NCI-H69 (cell line): ENCODE measurements at places on chromosomes 6 and 20.
A peak's percentile ranks its signal among the peaks of the same experiment; 100 is the strongest.

DNA sequence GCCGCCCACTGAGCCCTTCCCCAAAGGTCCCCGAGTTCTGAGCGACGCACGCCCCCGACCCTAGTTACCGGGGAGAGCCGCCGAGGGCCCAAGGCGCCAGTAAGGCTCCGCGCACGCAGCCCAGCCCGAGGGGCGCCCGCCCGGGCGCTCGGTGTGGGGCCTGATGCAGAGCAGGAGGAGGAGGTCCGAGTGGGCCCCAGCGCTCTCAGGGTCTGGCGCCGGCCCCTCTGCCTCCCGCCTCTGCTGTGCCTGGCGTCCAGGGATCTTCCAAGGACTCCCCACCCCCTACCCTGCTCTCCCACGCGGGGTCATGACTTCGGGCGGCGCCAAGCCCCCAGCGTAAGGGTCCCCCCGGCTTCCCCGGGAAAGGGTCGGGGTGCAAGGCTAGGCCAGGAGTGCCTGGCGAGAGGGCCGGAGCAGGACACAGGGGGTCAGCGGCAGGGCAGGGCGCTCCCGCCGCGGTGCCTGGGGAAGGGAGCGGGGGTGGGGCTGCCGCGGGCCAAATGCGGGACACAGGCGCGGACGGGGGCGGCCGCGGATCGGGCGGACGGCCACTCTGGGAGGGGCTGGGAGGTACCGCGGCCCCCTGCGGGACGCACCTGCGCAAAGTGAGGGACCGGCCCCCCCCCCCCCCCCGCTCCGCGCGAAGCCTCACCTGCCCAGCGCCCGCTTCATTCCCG lies 637 bp downstream of the ABHD12 start:
- peak; percentile 88 for DNase-seq

DNA sequence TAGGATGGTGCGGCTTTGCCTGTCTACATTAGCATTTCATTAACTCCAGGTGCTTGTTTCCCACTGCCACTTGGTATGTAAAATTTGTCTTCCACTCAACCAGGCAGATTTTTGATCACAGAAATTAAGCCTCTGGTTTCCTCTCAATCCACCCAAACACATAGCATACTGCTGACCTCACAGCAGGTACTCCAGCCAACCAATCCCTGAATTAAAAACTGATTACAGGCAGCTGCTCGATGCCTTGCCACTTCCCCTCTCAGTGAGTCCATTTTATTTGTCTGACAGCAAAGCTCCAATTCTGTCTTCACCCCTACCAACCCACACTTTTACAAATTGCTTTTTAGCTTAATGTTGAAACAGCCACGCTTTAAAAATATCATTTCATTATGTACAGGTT lies 95.2 kb downstream of the PLCB1 start:
- DNase-seq: peak; percentile 36

GRCh38 chr20:21162631-21163030 lies 36.7 kb downstream of the KIZ start:
- no peak for DNase-seq

GRCh38 chr6:72620871-72621290 lies 983 bp upstream of the KCNQ5 start:
- peak; percentile 43 for DNase-seq

GRCh38 chr6:158512809-158513208 lies 47.1 kb upstream of the TMEM181 start:
- no peak for DNase-seq

DNA sequence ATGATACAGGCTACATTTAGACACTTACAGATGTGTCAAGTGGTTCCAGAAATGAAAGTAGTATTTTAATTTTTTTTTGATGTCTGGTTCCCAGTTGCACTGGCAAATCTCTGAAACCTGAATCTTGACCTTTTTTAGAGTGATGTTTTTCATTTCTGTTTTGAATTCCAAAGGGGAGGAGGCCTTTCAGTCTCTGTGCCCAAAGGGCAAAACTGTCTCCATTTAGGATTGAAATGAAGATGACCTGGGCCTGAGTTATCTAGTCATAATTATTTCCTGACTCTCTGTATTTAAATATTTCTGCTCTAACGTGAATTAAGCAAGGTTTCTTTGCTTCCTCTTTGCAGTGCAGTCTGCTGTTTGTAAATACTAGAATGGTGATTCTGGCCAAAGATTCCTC lies 252.9 kb upstream of the ZFP64 start:
- DNase-seq: no peak

- DNase-seq: no peak
These were observed 645.9 kb upstream of the CITED2 start for GRCh38 chr6:140020207-140020791.

- DNase-seq: peak; percentile 74
These were observed 4.1 kb upstream of the ABT1 start for GRCh38 chr6:26592649-26593048.

DNA sequence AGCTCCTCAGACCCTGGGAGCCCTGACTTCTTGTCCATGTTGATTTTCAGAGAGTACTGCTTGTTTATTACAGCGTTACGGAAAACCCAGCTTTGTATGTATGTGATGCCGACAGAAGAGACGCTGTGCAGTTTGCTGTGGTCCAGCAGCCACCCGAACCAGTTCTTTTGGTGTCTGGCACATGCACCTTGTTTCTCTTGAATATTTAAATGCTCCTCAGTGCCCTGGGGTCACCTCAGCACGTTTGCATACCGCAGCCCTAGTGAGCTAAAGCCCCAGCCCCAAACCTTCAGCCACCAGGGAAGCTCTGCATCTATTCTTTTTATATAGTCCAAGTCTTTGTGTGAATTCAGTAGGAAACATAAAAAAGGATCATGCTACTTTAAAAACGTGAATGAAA lies 39.9 kb downstream of the AFDN start:
- no peak for DNase-seq

- no peak for DNase-seq
These were observed 90.0 kb upstream of the SAMD5 start for GRCh38 chr6:147418523-147418922.

DNA sequence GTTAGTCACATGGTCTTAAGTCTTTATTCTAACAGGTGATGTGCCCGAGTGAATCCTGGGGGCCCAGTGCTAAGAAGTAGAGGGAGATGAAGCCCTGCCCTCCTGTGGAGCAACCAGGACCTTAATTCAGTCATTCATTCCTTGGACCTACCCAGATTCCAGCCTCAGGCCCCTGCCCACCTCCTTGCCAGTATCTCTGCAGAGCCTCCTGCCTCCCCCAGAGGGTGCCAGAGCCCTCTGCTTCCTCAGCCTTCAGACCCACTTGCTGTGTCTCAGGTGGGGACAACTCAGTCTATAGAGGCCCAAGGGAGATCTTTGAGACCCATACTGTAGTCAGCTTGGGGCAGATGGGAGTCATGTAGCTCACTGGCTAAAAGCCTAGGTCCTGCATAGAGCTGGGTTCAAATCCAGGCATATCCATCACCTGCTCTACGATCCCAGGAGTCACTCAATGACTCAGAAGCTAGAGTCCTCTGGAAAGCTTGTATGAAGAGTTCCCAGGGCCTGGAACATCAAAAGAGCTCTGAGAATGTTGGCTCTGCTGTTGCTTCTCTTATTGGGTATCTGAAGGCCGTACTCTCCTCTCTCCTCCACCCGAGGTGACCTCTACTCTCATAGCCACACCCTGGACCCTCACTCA lies 3.9 kb upstream of the SIGLEC1 start:
- peak; percentile 74 for DNase-seq

GRCh38 chr6:134014588-134015137 lies 37.8 kb downstream of the SLC2A12 start:
- no peak for DNase-seq

DNA sequence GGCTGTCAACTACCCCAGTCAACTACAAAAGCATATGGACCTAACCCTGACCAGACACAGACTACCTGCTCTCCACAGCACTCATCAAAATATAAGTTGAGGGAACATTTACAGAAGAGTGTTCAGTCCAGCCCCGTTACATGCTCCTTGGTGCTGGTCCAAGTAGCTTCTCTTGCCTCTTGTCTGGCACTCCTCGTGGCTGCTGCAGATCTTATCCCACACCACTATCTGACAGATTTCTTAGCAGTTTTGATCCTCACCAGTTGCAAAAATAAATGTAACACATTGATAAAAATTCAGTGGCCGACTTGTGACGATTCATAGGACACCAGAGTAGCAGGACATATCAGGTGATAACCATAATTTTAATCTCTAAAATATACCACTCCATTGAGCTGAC lies 30.6 kb downstream of the FASTKD5 start:
- no peak for DNase-seq

- DNase-seq: peak; percentile 35
These were observed 101.3 kb downstream of the OR2B2 start for GRCh38 chr6:27810768-27811450.

DNA sequence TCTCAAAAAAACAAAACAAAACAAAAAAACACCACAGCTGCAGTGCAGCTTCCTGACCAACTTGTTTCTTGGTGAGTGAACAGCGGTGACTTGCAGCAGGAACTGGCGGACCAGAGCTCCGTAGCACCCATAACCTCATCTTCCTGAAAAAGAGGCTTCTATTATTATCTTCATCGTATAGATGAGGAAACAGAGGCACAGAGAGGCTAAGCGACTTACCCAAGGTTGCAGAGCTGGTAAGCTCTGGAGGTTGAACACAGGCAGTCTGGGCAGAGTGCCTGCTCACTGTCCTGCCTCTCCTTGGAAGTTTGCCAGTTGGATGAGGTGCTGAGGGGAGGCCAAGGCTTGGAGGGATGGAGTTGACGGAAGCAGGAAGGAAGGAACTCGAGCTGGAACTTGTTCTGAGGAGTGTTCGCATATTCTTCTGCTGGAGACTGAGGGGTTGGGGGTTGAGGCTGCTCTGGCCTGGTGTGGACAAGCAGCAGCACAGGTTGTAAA lies 47.9 kb upstream of the CCDC167 start:
- DNase-seq: peak; percentile 85

DNA sequence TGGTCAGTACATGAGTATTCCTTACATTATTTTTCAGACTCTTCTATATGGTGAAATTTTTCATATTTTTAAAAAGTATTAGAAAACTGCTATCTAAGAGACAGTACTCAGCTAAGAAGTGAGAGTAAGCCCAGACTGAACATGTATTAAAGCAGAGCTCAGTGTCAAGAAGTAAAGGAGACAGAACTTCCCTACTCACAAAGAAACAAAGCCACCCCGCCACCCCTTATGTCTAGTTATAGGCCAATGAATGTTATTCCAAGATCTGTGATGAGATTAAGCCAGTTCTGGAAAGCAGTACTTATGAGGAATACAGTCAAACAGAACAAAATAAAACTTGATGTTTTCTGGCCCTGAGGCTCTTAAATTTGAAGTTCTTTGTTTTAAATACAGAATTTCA lies 114.5 kb downstream of the RNGTT start:
- peak; percentile 27 for DNase-seq

DNA sequence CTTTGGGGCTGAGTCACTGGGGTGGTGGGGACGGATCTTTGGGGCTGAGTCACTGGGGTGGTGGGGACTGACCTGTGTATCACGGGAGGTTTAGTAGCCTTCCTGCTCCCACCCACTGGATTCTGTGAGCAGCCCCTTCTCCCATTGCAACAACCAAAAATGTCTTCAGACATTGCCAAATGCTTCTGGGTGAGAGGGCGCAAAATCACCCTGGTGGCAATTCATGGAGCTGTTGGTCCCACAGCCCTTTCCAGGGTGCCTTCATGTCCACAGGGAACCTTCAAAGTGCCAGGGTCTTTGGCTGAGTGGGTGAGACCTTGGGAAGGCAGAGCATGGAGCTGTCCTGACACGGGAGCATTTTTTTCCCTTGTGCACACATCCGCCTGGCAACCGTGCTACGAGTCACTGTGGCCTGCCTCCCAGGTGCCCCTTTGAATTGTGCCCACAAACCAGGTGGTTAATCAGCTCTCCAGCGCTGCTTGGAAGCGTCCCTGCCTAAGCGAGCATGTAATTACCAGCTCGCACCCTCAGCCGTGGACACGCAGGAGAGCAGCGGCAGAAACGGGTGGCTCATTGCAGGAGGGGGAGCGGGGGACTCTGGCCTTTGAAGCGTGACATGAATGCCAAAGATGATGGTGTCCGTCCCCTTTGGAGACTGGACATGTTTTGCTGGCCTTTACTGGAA lies 27.4 kb upstream of the APCDD1L start:
- peak; percentile 9 for DNase-seq

DNA sequence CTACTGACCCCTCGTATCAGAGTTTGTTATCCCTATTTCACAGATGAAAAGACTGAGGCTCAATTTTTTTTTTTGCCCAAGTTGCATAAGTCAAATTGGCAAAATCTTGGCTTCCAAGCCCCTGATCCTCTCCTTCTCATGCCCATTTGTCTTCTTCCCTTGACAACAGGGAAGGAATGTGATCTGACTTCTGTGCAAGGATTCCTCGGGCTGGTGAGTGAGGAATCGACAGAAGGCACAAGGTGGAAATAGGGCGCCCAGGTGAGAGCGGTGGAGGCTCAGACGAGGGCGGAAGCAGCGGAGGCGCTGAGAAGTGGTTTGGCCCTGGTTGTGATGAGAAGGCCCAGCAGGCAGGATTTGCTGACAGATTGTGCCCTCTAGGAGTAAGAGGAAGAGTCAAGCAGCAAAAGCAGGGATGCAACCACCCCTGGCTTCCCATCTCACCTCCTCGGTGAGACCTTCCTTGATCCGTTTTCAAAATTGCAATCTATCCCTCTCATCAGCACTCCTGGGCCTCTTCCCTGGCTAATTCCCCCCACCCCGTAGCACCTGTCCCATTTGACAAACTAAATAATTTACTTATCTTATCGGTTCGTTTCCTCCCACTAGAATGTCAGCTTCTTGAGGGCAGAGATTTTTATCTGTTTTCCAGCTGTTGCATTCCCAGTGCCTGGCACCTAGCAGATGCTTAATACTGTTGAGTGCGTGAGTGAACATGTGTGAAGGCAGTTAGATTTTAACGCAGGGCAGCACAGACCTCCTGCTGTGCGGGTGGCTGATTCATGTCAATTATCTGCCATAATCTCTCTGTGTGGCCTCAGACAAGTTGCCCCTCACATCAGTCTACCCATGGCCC lies 3.7 kb upstream of the SIRPA start:
- DNase-seq: peak; percentile 60

DNA sequence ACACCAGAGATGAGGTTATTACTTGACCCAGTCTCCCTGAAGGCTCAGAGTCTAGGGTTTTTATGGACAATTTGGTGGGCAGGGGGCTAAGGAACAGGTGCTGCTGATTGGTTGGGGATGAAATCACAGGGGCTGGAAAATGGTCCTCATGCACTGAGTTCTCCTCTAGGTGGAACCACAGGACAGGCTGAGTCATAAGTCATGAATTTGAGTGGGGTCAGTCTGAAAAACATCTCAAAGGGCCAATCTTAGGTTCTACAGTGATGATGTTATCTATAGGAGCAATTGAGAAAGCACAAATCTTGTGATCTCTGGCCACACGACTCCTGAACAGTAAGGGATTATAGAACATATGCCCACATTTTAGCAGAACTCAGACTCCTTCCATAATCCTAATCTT lies 5.9 kb upstream of the MRS2 start:
- no peak for DNase-seq

DNA sequence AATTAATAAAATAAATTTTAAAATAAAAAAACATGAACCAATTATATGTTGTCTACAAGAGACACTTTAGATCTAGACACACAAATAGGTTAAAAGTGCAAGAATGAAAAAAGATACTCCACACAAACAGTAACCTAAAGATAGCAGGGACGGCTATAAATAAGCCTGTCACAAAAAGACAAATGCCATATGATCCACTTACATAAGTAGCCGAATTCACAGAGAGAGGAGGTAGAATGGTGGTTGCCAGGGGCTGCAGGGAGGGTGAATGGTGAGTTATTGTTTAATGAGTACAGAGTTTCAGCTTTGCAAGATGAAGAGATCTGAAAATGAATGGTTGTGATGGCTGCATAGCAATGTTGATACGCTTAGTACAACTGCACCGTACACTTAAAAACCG lies 32.7 kb downstream of the KATNA1 start:
- no peak for DNase-seq
